ENCODE measurements at places on chromosomes 13 and 19. TPM values are rescaled to one million over a fixed set of nuclear protein-coding genes. Genes with fewer than 3 reads are reported as not detected.

ATP8B3 gene
- 1.9 TPM for total RNA-seq

FFAR2 gene
- 1.5 TPM for total RNA-seq

GRK1 gene
- total RNA-seq, result not detected

SMG9 gene
- total RNA-seq, result 23.2 TPM

FREM2 gene
- 69.3 TPM for total RNA-seq

NCAN gene
- total RNA-seq, result 0.23 TPM

GAS6 gene
- total RNA-seq, result 54.1 TPM

OR7A5 gene
- total RNA-seq, result not detected

MZT1 gene
- total RNA-seq, result 9.6 TPM

ZNF790 gene
- total RNA-seq, result 11.6 TPM

SMIM17 gene
- total RNA-seq, result 0.88 TPM

ITGBL1 gene
- 2.6 TPM for total RNA-seq

LILRB3 gene
- total RNA-seq, result 18.0 TPM

CCDC169 gene
- 4.2 TPM for total RNA-seq

NLRP9 gene
- not detected for total RNA-seq

MAP2K7 gene
- total RNA-seq, result 25.8 TPM

NFIX gene
- 48.9 TPM for total RNA-seq

KLF1 gene
- total RNA-seq, result 7.1 TPM

TNNT1 gene
- total RNA-seq, result 26.9 TPM

DCT gene
- 0.41 TPM for total RNA-seq

LGI4 gene
- 5.1 TPM for total RNA-seq

All from metanephros (tissue), 2 donors.